ENCODE measurements at places on chromosomes 7 and 10.

DNA sequence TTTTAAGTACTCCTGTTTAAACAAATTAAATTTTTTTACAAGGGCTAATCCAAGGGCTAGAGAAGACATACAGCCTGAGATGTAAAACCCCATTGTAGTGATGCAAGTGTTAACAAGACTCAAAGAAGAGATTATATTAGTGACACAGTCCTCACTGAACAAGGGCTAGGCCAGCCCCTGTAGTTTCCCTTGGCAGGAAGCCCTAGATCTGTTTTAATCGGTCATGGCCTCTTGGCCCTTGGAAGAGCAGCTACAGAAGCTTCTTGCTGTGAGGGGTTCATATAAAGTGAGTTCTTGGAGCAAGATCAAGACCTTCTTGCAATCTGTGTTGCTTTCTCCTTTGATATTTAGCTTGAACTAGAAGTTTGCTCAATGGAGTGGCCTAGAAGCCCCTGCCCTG is 1339.4 kb downstream of the XPNPEP1 start:
- no peak for DNase-seq

GRCh38 chr10:22022257-22023032 is 18.9 kb upstream of the DNAJC1 start:
- peak; percentile 79 for DNase-seq

- DNase-seq, result no peak
These were observed 232.2 kb downstream of the KIAA1217 start for GRCh38 chr10:24440817-24441797.

DNA sequence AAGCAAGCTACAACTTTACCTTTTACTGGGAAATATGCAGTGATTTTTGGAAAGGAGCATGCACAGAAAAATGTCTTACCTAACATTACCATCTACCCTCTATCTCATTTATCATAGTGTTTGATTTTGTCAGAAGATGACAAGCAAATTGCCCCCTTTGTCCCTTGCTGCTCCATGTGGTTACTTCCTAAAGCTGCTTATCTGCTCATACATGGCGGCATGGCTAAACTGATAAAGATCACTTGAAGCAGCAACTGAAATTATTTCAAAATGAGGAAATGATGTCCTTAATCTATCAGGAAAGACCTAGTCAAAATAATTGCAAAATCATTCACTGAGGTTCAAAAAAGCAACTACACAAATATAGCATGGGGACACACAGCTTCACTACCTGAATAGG is 1198.5 kb upstream of the SORCS1 start:
- no peak for DNase-seq

DNA sequence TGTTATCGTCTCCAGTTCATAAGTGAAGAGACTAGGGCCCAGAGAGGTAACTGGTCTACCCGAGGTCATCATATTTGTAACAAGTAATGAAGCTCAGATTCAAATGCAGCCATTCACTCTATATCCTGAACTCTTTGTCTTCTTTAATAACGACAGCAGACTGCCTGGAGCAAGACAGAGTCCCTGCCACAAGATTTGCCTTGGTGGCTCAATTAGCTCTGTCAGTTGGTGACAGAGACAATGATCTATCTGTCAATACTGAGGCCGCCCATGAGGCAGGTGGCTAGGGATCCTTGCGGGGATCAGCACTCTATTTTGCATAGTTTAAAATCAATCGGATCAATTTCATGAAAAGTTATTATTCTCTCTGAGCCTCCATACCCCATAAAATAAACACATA is 43.9 kb downstream of the SH3PXD2A start:
- no peak for DNase-seq

DNA sequence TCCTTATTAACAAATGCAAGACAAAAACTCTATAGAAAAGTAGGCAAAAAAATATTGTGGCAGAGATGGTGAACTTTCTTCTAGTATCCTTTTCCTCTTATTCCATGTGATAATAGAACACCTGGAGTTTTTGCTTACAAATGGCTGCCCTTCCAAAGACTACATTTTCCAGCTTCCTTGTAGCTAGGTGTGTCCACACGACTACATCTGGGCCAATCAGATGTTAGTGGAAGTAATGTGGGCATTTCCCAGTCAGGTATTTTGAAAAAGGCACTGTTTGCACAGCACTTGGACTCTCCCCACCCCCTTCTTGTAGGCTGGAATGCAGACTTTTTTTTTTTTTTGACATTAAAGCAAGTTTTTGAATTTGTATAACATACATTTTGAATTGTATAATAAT is 105.5 kb upstream of the TBX20 start:
- DNase-seq, result no peak

GRCh38 chr10:112678581-112678980 is 231.6 kb downstream of the VTI1A start:
- DNase-seq, result no peak

- DNase-seq, result no peak
These were observed 165.9 kb downstream of the CUX1 start for GRCh38 chr7:101983147-101983811.

DNA sequence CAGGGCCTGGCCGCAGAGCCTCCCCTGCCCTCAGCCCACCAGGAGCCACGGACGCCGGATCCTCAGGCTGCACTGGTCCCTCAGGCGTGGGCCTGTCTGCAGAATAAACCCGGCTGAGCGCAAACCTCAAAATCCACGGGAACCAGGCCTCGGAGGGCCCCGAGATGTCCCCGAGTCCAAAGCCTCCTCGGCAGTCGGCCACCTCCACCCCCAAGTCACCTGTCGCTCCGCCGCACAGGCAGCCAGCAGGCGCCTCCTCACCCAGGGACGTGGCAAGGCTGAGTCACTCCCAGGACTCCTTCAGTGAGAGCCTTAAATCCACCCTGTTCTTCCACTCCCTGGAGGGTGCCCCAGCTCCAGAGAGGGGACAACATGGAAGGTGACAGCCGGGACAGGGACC is 33.2 kb downstream of the STK32C start:
- DNase-seq, result no peak

DNA sequence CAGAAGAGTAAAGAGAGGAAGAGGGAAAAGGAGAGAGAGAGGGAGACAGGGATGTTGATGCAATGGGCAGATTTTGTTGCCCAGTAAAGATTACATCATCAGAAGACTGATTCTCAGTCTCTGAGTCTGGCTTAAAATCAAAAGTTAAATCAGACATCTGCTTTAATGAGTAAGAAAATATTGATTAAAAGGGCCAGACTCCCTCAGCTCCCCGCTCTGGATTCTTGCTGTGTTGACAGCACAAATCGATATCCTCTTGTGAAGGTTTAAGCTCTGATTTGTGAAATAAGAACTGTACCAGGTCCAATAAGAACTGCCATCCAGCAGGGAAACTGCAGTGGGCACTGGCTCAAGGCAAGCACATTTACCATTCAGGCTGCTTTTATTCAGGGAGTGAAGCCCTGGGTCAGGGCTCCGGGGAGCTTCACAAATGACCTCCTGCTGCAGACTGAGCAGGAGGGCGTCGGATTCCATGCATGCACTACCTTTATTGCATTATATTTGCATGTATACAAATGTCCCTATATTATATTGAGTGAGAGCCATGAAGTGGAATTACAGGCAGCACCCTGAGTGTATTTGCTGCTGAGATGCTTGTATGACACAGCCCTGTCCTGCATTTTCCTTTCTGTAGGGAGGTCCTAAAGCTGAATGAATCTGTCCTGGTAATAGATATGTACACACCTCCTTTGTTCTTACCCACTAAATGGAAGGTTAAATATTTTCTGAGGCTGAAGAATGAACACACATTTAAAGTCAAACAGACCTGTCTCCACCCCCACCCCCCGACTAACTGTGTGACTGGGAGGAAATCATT is 401.5 kb downstream of the REEP3 start:
- no peak for DNase-seq

DNA sequence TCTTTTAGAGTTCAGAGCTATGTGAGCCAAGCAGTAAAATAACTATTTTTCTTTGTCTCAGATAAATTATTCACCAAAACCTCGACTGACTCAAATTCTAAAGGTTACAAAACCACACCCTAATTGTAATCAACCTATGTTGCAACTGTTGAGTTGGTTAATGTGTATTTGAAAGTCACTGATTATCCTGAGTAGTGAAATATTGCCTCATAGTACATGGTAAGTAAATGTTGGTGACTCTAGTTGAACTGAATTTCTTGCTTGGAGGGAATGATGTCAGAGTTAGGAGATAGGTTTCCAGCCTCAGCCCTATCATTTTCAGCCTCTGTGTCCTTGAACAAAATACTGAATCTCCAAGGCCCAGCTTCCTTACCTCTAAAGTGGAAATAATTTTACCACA is 3.0 kb upstream of the CYP2C18 start:
- no peak for DNase-seq

GRCh38 chr10:7071421-7071820 is 339.4 kb downstream of the SFMBT2 start:
- DNase-seq, result no peak

DNA sequence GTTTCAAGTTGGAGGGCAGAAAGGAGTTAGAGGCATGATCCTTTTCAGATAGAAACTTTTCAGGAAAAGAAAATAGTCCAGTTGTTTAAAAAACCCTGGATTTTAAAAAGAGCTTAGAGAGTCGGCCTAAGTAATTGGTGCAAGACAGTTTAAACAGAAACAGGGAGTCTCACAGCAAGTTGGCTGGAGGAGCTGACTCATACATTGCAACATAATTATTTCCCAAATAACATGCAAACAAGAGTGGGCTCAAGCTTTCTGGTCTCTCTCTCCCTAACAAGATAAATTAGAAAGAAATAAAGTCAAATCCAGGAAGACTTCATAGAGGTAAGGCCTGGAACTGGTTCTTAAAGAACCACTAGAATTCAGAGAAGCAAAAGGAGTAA is 100.3 kb upstream of the AGBL3 start:
- DNase-seq, result no peak

DNA sequence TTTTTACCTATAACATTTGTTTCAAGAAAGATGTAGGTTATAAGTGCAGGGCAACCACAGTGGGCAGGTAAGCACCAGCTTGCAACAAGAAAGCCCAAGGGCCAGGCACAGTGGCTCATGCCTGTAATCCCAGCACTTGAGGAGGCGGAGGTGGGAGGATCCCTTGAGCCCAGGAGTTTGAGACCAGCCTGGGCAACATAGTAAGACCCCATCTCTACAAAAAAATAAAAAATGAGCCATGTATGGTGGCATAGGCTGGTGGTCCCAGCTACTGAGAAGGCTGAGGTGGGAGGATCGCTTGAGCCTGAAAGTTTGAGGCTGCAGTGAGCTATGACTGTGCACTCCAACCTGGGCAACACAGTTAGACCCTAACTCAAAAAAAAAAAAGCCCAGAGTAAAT is 12.8 kb downstream of the BCL7B start:
- no peak for DNase-seq

DNA sequence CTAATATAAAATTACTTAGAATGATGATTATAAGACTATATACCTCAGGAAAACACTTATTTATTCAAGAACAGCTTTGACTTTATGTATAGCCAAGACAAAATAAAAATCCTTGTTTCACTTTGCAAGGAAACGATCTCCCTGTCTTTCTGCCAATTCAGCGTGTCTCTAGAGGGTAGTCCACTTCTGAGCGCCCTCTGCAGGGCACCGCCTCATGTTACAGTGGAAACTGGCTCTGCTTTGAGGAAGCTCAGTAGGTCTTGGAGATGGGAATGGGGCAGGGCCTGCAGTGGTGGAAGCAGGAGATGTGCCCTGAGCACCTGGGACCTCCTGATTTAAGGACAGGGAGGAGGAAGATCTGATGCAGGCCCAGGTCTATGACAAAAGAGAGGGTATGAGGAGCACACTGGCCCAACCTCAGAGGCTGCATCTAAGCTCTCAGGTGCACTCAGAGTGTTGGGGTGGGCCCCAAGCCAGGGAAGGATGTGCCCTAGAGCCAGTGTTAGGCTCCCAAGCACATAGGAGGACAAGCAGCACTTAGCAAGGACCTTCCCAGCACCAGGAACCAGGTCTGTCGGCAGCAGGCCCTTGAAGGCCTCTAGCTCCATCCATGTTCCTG is 481.0 kb downstream of the TNS3 start:
- no peak for DNase-seq

DNA sequence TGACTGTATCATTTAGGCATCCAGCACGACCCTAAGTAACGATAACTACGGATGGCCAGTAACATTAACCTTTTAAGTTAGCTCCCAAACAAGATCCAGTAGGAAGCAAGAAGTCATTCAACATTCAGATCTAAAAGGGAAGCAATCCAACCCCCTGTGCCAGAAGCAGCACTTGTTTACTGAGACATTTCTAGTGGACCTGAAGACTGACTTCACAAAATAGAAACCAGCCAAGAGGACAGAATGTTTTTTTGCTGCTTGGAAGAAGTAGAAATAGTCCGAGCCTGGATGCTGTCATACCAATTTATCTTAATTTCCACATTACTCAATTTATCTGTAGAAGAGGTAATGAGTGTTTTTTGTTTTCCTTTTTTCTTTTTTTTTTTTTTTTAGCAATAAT is 88.0 kb upstream of the CTTNBP2 start:
- no peak for DNase-seq

Data from natural killer cell (primary cell).